MM.1S (cell line): ENCODE measurements at places on chromosomes 12 and 14.

DNA sequence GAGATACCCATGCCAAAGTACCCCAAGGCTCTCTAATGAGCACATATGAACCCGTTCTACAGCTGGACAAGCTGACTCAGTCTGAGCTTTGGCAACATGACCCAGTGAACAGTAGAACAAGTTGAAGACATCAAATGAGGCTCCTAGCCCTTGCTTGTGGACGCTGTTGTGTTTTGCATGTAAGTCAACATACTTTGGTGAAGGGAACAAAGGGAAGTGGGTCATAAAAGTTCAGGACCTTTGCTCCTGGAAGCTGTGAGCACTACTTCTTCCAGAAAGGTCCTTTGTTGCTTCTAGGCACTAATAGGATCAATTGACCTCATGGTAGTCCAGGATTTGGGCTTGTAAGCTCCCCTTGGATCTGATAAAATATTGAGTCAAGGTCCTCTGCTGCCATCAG is 613.5 kb upstream of the TBX3 start:
- DNase-seq = no peak

DNA sequence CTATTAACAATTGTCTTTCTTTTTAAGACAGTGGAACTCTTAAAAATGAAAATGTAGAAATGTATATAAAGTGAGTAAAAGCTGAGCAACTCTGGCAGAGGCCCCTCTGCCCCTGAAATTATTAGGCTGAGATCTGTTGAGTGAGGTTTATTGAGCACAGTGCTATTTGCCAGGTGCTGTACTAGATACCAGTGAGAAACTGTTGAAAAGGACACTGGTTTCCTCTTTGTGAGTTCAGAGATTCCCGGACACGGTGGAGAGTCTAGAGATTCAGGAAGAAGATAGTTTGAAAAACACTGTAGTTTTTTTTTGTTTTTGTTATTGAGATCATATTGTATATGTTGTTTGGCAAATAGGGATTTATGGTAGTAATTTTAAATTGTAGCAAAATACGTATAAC is 11.2 kb downstream of the ACVR1B start:
- no peak for DNase-seq

DNA sequence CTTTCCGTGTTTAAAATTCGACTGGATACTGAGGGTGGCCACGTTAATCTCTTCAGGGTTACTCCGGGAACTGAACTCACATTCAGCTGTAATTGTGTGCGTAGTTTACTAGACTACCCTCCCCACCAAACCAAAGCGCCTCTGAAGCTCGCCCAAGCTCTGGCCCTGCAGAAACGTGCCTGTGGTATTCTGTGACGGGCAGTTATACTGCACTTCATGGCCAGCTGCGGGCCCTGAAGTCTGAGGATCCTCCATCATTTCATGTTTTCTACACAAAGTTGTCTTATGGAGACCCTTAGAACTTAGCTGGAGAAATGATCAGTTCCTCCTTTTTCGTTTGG is 688 bp downstream of the ZNF26 start:
- DNase-seq = no peak

DNA sequence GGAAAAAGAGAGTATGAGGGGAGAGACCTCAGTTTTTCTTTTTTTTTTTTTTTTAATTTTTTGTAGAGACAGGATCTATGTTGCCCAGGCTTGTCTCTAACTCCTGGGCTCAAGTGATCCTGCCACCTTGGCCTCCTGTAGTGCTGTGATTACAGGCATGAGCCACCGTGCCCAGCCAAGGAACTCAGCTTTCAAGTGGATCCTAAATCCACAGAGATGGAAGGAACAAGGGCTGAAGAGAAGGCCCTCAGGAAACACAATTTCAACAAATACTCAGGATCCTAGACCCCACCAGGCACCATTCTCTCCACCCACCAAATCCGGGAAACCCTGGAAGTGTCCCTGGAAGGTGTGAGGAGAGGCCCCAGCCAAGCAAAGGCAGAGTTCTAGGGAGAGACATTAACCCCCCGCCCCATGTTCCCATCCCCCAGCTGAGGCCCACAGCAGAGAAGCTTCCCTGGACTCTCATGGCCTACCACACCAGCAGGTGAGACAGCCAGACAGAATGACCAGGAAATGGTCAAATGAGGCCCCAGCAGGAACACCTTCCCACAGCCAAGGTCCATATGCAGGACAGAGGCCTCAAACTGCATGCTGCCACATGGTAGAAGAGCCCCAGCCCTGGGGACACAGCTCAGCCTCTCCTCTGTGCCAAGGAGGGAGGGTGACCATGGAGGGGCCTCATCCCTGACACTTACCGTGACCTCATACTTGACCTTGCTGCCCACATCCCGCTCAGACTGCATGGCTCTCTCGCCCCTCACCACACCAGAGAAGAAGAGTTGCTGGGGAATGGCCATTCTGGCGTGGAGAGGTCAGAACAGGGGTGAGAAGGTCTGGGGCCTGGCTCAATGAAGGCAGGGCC is 14.1 kb downstream of the ITGA7 start:
- no peak for DNase-seq

GRCh38 chr12:130160711-130161231 is 1.5 kb upstream of the FZD10 start:
- no peak for DNase-seq

- no peak for DNase-seq
Observed at GRCh38 chr12:30622509-30622908, 73.2 kb downstream of the IPO8 start.

- no peak for DNase-seq
Observed at GRCh38 chr14:86296173-86296572, 766.2 kb downstream of the FLRT2 start.

- no peak for DNase-seq
Observed at GRCh38 chr12:20063116-20063515, 305.2 kb upstream of the PDE3A start.

GRCh38 chr14:53032838-53033390 is 82.1 kb upstream of the FERMT2 start:
- DNase-seq = no peak

DNA sequence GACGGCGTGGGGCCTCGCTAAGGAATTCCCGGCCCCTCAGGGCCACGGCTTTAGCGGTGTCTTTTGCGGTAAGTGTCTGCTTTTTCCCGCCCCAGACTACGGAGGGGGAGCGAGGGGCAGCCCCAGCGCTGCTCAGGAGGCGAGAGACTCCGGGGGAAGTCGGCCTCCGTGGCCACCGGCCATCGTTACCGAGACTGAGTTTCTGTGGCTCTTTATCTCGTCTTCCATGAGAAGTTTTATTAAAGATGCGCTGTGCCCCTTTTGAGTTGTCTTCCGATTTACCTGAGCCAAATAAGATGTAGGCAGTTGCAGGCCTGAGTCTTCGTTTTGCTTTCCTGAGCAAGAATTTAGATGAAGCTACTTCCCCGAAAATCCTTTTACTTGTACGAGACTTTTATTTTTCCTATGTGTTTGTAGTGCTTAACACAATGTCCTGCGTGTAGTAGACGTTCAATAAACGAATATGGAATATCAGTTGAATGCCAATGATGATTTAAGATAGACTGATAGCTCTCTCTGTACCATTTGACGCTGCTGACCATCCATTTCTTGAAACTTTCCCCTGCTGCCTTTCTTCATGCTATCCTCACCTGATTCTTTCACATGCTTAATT is 462 bp downstream of the SRP54 start:
- peak; percentile 7 for DNase-seq

- DNase-seq = no peak
Observed at GRCh38 chr12:13258197-13258596, 61.7 kb downstream of the EMP1 start.

DNA sequence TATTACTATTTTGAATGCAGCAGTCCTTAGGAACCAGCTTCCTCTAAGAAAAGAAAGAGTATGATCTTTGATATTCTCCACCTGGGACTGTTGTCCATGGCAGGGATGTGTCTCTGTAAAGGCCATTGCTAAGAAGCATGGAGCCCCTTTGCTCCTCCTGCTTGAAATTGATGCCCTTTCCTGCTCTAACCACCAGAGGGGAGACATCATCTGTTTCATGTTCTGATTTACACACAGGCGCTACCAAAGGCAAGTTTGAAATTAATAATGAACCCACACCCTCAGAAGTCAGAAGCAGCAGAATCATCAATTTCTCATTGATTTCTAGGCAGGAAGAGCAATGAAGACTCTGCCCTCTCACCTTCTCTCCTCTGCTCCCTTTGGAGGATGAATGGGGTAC is 253.8 kb downstream of the RMST start:
- peak; percentile 16 for DNase-seq

DNA sequence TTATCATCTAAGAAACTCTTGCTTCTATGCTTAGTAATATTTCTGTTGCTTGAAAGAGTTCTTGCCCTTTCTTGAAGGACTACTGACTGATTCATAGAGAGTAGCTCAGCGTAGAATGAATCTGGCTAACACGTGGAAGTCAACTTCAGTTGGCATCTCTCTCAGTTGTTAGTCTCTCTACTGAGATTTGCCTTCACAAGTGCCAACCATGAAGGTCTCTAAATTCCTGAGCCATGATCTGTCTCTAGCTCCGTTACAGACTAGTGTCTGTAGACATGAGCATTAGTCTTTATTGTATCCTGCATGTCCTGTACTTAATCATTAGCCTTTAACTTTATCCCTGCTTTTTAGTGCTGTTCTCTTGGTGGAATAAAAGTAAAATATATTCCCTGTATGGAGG is 19.1 kb upstream of the ALX1 start:
- DNase-seq = no peak

DNA sequence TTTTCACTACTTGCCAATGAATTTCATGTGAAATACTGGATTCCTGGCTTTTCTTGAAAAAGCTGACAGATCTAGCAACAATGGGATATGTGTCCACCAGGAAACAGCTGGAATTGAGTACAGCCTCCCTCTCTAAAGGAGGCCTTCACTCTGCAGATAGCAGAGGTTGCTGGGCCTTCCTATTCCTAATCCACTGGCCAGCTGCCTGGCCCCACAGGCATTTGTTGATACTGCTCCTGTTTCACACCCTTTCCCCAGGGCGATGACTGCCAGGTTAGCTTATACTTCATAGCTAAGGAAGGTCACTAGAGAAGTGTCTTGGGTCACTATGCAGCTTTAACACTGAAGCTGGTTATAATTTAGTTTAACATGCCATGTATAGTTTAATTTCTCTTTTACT is 87.5 kb upstream of the PDZRN4 start:
- no peak for DNase-seq

DNA sequence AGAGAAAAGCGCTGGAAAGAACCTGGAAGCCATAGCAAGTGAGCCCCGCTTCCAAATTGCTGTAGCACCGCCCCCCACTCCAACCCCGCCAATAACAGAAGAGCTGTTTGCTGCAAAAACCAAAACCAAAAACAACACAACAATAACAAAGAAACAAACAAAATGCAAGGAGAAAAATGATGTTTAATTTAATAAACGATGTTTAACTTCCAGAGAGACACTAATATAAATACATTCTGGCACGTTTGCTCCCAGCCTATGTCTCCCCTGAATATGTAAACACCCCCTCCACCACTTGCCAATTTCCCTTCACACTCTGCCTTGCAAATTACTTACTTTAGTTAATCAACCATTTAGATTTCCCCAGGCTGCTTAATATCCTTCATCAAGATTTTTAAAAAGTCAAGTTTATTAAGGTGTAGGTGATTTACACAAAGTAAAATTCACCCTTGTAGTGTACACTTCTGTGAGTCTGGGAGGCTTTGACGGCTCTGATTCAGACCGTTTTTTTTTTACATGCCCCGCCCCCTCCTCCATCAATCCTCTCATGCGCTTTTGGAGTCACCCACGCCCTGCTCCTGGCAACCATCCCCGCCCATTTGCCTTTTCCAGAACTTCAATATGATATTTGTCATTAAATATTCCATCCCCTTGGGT is 482 bp upstream of the IFI27L2 start:
- DNase-seq = peak; percentile 17

GRCh38 chr12:50032515-50032853 is 7.2 kb upstream of the RACGAP1 start:
- DNase-seq = no peak

- no peak for DNase-seq
Observed at GRCh38 chr14:25620515-25620914, 570.6 kb upstream of the STXBP6 start.

DNA sequence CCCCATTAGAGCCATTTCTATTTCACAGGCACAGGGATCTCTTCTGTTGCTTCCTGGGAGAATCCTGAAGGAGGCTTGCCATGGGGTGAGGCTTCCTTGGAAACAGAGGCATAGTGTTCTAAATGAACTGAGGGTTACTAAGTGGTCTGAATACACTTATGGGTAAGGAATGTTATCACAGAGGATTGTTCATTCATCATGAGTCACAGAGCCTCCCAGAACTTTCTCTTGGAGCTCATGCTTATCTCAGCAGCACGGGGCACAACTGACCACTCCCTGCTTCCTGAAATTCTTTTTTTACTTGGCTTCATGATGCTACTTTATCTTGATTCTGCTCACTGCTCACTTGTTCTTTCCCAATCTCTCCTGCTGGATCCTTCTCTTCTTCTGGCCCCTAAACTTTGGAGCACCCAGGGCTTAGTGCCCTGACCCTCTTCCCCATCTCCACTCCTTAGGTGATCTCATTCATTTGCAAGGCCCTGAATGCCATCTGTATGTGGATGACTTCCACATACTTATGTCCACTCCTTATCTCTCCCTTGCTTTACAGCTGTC is 57.9 kb downstream of the ANO6 start:
- no peak for DNase-seq

DNA sequence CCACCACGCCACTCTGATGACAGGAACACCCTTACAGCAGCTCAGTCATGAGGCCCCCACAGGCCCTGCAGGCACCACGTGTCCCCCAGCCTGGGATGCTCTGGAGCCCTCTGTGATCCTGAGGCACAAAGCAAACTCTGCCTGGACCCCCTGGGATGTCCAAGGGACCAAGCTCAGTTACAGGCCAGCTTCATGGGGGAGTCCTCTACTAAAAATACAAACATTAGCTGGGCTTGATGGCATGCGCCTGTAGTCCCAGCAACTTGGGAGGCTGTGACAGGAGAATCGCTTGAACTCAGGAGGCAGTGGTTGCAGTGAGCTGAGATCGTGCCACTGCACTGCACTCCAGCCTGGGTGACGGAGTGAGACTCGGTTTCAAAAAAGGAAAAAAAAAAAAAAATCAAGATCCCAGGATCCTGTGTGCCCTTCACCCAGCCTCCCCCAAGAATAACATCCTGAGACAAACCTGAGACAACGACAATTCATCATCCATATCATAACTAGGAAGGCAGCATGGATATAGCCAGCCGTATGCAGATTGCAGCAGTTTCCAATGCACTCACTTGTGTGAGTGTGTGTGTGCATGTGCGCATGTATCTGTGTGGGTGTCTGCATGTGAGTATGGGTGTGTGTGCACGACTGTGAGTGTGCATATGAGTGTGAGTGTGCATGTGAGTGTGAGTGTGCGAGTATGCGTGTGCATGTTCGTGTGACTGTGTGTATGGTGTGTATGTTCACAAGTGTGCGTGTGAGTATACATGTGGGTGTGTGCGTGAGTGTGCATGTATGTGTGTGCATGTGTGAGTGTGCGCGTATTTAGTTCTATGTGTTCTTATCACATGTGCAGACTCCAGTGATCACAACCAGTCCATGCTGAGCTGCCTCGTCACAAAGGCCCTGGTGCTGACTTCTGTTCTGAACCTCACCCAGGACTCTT is 52.1 kb downstream of the NCOR2 start:
- DNase-seq = no peak

GRCh38 chr14:57380935-57381334 is 9.5 kb upstream of the NAA30 start:
- DNase-seq = no peak
